Activated naive CD4-positive, alpha-beta T cell treated with anti-CD3 and anti-CD28 coated beads, Interleukin-2, amount 50 U/mL, for 72 hours (primary cell): ENCODE measurements at places on chromosomes 13 and 19. TPM values are rescaled to one million over a fixed set of nuclear protein-coding genes. Genes with fewer than 3 reads are reported as not detected.

Gene PTH2
- total RNA-seq, result not detected

Gene PPP6R1
- 225 TPM for total RNA-seq

Gene GRAMD1A
- total RNA-seq, result 160 TPM

DNA sequence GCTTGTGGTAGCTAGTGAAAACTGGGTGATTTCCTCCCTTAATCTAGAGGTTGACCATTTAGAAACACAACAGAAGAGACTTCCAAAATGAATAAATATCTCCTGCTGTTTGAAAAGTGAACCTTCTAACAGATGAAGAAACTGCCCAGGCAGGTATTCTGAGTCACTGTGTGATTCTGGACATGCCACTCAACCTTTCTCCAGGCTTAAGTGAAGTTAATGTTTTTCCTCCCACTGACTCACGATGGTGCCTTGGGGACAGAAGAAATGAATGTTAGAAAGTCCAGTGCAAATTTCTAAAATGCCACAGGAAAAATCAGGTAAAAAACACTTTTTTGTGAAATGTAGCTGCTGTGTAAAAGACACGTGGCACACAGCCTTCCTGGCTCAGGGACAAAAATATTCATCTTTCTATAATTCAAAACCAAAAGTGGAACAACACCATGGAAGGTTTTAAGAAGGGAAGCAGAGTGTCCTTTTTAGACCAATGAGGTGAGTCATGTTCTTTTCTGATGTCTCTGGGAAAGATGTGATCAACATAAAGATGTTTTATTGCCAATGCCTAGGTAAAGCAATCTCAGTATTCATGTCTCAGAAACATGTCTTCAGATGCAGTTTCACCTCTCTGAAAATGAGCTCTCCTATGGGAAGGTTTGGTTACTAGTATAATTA lies 9.1 kb downstream of the UBE2L5 start:
- DNase-seq, result no peak

GRCh38 chr13:54183728-54184127 lies 1155.1 kb downstream of the OLFM4 start:
- DNase-seq, result no peak

DNA sequence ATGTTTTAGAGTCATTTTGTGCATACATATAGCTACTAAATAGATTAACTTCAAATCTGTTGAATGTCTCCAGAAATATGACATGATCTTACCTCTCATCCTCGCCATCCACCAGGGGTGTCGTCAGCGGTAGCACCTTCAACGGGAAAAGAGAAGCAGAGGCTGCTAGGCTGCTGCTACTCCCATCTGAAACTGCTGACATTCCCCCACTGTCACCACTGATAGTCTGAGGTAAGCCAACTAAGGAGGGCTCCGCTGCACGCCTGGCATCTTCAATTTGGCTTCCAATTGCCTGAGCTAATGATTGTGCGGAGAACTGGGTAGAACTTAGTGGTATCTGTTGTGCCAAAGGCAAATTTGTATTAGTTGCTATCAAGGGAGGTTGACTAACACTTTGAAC lies 3.1 kb downstream of the TSC22D1 start:
- no peak for DNase-seq

DNA sequence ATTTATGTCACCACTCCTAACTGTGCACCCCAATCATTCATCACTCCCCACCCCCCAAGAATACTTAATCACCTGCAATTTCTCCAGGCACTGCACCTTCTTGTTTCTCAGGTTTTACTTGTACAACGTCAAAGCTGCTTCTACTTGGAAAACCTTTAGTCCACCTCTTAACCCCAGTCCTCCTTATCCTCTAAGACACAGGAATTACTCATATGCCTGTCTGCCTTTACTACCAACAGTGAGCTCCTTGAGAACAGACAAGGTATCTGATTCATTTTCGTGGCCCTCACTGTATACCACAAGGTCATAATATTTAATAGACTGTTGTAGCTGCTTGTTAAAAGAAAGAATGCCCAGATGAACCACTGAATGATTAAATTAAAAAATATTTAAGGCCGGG lies 21.0 kb upstream of the NDFIP2 start:
- no peak for DNase-seq

GRCh38 chr19:15112385-15112784 lies 5.2 kb downstream of the SYDE1 start:
- no peak for DNase-seq

- DNase-seq, result no peak
Observed at GRCh38 chr19:17156296-17156946, 58.7 kb upstream of the USE1 start.

GRCh38 chr19:29562299-29563297 lies 36.8 kb downstream of the VSTM2B start:
- no peak for DNase-seq

GRCh38 chr19:17423429-17424208 lies 3.8 kb downstream of the MVB12A start:
- DNase-seq, result no peak

- DNase-seq, result no peak
Observed at GRCh38 chr19:1428738-1429391, 9.3 kb upstream of the RPS15 start.

DNA sequence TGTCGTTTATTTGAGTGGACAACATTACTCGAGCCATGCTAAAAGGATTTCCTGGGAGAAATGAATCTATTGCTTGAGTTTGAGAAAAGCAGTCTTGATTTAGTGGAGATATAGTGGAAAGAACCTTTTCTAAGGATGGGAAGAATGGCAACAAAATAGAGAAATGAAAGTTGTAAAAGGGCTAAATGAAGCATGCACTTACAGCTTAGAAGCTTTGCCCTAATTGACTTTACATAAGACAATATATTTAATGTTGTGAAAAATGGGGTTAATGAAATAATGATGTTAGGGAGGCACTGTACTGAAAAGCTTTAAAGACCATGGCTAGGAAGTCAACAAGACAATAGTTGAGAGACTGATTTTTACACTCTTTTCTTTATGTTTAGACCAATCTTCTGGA lies 35.4 kb downstream of the SLC10A2 start:
- no peak for DNase-seq
